EL (cell line): ENCODE measurements at places on chromosomes 1 and 21.

DNA sequence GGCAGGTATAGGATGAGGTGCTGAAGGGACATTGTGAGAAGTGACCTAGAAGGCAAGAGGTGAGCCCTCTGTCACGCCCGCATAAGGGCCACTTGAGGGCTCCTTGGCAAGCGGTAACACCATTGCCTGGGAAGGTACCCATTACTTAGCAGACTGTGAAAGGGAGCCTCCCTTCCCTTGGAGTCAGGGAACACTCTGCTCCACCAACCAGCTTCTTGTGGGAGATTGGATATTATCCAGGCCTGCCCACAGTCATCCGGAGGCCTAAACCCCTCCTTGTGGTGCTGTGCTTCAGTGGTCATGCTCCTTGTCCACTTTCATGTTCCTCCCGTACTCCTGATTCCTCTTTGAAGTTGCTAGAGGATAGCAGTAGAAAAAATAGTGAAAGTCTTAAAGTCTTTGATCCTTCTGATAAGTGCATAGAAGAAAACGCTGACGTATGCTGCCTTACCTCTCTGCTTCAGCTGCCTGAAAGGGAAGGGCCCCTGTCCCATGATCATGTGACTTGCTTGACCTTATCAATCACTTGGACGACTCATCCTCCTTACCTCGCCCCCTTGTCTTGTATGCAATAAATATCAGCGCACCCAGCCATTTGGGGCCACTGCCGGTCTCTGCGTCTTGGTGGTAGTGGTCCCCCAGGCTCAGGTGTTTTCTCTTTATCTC lies 16.0 kb downstream of the RBBP4 start:
- no peak for DNase-seq

GRCh38 chr1:39754026-39754570 lies 15.4 kb downstream of the PPIE start:
- no peak for DNase-seq

DNA sequence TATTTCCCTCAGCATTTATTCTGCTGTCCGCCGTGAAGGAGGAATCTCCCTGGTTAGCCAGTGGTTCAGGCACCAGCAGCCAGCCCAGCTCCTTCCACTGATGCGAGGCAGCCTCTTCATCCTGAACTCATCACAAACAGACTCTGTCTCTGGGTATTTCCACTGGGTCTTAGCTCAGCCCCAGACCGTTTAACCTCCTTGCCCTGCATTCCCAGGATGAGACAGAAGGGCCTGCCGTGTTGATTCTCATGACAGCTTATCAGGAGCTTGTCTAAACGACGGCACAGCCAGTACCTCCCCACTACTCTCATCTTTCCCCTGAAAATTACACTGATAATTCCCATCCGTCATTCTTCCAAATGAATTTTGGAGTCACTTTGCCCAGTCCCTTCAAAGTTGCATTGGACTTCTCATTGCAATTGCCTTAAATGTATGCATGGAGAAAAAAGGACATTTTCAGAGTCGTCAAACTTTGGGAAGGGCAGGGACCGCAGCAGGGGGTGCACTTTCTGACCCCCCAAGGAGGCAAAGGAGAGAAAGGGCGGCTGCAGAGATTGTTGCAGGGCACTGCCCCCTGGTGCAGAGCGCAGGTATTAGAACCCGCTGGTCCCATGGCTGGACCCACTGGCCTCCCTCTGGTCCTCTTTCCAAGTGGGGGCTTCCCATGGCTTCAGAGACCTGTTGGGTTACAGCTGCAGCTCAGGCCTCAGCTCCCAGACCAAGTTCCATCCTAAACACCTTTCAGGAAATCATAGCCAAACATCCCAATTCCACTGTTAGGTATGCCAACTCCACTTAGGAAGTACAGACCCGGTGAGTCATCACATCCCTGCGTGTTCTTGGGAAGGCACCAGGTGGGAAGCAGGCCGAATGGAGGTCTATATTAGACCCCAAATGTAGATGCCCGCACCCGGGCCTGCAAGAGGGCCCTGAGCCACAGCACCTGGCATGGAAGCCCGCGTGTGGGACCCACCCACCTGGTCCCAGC lies 3.7 kb upstream of the MEGF6 start:
- no peak for DNase-seq

GRCh38 chr1:227437495-227438008 lies 119.3 kb upstream of the CDC42BPA start:
- DNase-seq = peak; percentile 72

- DNase-seq = no peak
Measured at GRCh38 chr1:45089711-45090110, 77.7 kb downstream of the UROD start.

- DNase-seq = peak; percentile 15
Measured at GRCh38 chr21:33552093-33552998, 9.5 kb downstream of the SON start.

- DNase-seq = peak; percentile 66
Measured at GRCh38 chr1:235831148-235831547, 35.6 kb downstream of the LYST start.

- no peak for DNase-seq
Measured at GRCh38 chr1:61973100-61973837, 221.4 kb upstream of the L1TD1 start.

DNA sequence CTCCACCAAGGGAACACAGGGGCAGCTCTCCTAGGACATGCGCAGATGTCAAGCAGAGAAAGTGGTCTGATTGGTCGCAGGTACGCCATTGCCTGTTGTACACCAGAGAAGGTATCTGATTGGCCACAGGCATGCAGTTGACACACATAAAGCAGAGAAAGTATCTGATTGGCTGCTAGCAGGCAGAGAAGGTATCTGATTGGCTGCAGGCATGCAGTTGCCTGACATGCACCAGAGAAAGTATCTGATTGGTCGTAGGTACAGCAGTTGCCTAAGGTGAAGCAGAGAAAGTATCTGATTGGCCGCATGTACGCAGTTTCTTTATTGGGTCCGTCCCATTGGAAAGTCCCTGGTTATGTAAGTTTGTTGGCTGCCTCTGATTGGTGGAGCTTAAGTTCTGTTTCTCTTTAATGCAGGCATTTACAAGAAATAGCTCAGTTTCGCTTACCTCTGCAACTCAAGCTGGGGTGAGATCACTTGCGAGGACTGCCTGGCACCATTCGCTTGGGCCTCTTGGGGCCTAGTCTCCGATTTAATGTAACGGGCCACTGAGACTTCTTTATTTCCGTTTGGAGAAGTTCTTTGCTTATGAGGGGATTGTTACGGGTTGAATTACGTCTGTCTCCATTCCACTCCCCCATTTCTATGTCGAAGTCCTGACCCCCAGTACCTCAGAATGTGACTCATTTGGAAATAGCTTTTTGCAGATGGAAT lies 74.2 kb downstream of the SIK1 start:
- DNase-seq = peak; percentile 19

DNA sequence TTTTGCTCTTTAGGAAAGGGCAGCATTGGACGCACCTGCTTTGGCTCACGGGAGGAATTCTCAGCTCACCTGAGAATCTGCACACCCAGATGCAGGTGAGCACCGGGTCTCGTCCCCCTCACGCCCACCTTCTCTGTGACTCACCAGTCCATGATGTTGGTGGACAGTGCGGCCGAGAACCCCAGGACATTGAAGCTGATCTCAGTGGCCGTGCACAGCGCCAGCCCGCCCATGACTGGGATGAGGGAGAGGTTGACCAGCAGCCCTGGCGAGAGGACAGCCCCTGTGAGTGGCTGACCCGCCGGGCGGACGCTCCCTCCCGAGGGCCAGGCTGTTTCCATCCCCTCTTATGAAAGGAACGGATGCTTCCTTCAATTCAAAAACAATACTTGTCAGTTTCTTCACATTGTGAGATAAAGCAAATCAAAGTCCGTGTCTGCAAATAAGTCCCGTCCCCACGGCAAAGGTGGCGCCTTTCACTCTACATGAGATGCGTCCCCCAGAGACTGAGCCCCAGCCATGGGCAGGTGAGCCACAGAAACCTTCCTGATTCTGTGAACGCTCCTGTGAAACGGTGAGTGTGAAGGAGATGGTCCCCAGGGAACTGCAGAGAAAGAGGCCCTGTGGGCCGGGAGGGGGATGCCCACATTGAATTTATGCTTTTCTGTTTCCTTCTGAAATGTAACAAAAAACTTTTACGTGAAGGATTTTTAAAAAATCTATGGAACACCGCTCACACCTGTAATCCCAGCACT lies 12.7 kb upstream of the CDK11B start:
- no peak for DNase-seq

DNA sequence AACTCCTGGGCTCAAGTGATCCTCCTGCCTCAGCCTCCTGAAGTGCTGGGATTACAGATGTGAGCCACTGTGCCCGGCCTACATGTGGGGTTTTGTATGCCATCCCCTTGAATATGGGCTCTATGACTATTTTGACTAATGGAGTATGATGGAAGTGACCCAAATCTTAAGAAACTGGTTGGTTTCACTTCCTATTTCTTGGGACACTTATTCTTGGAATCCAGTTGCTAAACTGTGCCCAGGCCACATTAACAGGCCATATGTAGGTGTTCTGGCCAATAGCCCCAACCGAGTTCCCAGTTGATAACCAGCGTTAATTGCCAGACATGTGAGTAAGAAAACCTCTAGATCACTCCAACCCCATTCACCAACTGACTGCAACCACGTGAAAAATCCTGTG lies 36.3 kb upstream of the CLIC4 start:
- DNase-seq = no peak

DNA sequence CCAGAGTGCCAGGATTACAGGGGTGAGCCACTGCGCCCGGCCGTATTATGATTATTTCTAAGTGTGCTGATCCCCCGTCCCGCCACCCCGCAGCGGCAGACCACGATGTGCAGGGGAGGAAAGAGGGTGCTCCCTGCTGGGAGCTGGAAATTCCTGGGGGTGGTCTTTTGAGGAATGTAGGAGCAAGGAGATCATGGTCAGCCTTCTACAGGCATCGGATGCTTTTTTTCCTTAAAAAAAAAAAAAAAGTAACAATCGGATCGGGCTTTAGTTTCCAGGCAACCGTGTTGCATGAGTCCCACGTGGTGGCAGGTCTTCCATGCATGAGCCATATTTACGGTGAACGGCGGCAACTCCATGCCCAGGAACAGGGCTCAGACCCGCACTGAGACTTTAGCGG lies 74.2 kb upstream of the COX20 start:
- DNase-seq = no peak

GRCh38 chr1:56844545-56845136 lies 10.0 kb upstream of the C8A start:
- DNase-seq = no peak

DNA sequence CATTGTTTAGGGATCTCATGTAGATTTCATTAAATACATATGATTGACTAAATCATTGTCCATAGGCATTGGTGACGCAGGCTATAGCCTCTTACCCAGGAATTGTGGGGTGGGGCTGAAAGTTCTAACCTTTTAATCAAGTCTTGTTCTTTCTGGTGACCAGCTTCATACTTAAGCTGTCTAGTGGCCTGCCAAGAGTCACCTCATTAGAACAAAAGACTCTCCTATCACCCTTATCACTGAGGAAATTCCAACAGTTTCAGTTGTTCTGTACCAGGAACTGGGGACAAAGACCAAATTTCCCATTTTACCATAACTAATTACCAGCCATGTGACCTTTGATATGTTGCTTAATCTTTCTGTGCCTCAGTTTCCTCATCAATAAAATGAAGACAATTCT lies 298.5 kb downstream of the PBX1 start:
- no peak for DNase-seq

- DNase-seq = no peak
Measured at GRCh38 chr1:34871443-34872132, 12.0 kb upstream of the SMIM12 start.

DNA sequence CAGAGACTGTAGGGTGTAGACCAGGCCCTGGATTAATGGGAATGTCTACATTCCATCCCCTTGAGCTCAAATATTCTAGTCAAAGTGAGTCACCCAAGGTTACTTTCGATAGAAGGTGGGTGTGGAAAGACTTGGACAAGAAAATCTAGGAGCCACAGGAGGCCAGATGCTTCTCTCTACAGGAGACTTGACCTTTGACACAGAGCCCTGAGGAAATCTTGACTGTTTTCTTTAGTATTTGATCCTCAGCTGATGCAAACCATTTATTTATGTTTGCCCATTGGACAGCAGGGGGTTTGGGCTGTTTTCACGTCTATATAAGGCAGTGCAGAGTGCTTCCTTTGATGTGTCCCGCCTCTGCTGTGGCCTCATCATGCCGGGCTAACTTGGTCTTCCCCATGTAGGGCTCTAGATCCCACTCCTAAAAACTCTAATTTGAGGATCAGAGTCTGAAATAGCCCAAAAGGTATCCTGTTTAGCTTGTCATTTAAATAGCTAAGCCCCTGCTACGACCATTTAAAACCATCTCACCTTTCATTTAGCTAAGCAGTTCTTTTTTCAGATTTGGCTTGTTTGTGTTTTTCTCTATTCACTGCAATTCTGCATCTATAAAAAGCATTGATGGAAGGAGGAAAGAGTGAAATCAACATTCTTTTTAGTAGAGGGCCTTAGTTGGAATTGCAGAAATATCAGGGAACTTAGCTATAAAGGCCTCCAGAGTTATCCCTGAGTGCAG lies 15.5 kb upstream of the MAP3K7CL start:
- DNase-seq = peak; percentile 95

DNA sequence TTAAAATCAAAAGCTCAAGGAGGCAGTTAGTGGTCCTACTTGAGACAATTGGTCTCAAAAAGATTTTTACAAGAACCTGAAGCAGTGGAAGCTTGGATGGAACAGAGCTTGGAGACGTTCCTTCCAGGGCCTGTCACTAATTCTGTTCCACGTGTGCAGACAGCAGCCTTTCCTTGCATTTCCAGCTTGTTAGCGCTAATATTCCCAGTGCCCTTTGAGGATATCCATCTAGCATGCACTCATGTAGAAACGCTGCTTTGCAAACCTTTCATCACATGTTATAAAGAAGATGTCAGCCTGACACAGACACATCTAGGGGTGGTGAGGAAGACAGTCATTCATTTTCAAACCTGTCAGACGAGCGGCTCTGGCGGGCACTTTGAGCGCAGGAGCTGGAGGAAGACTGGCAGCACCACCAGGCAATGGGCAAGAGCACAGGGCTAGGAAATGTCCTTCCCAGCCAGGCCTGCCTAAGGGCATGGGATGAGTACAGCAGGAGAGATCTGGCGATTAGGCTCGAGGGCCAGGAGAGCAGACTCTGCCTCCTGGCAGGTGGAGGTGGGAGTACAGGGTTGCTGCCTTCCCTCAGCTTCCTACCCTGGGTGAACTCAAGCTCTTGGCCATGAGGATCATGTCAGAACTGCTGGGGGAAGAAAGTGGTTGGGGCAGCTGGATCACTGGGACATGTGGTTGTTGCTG lies 55.5 kb downstream of the CASQ2 start:
- DNase-seq = no peak

GRCh38 chr21:14687268-14687625 lies 141.1 kb upstream of the SAMSN1 start:
- no peak for DNase-seq

DNA sequence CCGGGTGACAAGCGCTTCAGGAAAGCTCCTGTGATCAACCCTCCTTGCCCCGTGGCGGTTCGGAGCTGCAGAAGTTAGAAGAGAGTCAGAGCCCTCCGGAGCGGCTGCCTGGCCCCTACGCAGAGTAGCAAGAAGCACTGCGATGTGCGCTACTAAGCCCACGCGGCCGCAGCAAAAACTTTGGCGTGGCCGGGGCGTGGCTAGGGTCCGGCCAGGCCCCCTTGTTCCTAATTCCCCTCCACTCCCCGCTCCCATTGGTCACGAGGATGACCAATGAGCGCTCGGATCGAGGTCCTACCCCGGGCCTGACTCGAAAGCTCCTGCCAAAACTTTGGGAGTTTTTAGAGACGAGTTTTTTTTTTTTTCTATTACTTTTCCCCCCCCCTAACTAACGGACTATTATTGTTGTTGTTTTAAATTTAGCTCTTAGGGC lies at the start of gene HLX:
TSS of gene HLX (plus strand) at position 368 of the 433 bp plus-strand sequence. CDS start 415 bp downstream, outside the sequence.
- DNase-seq = peak; percentile 93
